Activated B cell treated with CpG ODN at 0.5 μM for 24 hours (primary cell): ENCODE measurements at places on chromosomes 16 and 17. TPM values are rescaled to one million over a fixed set of nuclear protein-coding genes. Genes with fewer than 3 reads are reported as not detected.

The PLEKHH3 gene
- 0.80 and 1.4 TPM in 2 replicates for total RNA-seq

The DHRS7C gene
- total RNA-seq, result not detected in 2 replicates

The CD300A gene
- total RNA-seq, result 0.34 and 0.71 TPM in 2 replicates

- no peak overlapping the region for H3K4me3 ChIP-seq
- H3K36me3 ChIP-seq, result no peaks in the 10 kb centered on the region
- H3K4me1 ChIP-seq, result no peaks in the 10 kb centered on the region
- no peak for DNase-seq
- H3K27ac ChIP-seq, result no peak overlapping the region
Measured at GRCh38 chr17:81111066-81111465, 54.2 kb upstream of the PVALEF start.

GRCh38 chr16:525123-525519 is 2.4 kb upstream of the CAPN15 start:
- DNase-seq, result no peak
- H3K36me3 ChIP-seq, result peaks cover 7% of the 10 kb centered on the region
- peak overlapping the region; percentile 84 for H3K27ac ChIP-seq
- no peaks in the 10 kb centered on the region for H3K27me3 ChIP-seq
- peaks cover 39% of the 10 kb centered on the region for H3K4me1 ChIP-seq
- H3K4me3 ChIP-seq, result peak overlapping the region; percentile 56

DNA sequence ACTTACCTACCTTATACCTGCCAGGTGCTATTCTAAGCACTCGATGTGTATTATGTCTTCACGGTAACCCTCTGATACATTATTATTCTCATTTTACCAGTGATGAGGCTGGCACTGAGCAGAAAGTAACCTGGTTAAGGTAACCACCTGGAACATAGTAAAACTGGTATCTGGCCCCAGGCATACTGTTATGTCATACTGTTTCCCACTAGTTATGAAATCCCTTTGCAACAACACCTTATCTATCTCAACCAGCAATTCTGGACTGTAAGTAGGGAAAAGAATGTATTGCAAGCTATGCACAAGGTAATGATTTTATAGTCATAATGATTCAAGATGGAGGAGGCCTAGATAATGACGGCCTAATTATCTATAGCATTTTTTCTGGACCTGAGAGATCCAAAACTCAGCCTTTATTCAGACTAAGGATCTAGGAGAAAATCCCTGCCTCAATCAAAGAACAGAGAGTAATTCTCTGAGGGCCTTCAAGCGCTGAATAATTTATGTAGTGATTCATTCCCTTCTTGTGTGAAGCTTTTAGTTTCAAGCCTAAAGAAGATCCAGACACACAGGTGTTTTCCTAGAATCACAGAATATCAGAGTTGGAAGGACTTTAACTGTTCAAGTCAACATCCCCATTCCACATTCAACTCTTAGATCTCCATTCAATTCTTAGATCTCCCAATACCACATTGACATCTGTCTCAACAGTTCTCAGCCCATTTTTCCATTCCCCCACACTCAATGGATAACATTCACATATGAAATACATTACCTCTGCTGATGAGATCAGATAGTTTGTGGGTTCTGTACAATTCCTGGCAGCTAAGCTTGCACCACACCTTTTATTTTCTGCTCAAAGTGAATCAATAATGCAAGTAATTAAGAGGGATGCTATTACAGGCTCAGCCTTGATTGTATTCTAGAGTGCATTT is 14.9 kb upstream of the MMD start:
- peak overlapping the region; percentile 85 for H3K27ac ChIP-seq
- DNase-seq, result no peak
- H3K27me3 ChIP-seq, result no peaks in the 10 kb centered on the region
- peak overlapping the region; percentile 57 for H3K4me3 ChIP-seq
- H3K36me3 ChIP-seq, result no peaks in the 10 kb centered on the region
- peaks cover 49% of the 10 kb centered on the region for H3K4me1 ChIP-seq

DNA sequence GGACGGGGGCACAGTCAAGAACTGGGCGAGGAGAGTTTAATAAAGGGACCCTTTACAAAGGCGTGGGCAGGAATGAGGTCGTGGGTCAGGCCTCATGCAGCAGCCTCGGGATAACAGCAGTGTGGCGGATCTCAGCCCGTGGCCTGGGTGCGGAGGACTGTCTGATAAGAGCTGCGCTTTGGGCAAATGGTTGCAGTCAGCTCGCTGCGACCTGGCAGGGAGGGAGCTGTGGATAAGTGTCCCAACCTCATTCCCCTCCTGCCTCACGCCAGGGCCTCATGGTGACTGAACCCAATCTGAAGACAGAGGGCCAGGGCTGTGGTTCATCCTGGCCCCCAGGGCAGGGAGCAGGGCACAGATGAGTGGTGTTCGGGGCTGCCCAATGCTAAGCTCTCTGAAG is 13.6 kb downstream of the SMTNL2 start:
- no peak overlapping the region for H3K4me3 ChIP-seq
- H3K36me3 ChIP-seq, result no peaks in the 10 kb centered on the region
- peaks cover 19% of the 10 kb centered on the region for H3K27me3 ChIP-seq
- no peak for DNase-seq
- H3K4me1 ChIP-seq, result peaks cover 4% of the 10 kb centered on the region

GRCh38 chr16:68283801-68284598 is 19.7 kb downstream of the SLC7A6 start:
- DNase-seq, result no peak
- peaks cover 46% of the 10 kb centered on the region for H3K36me3 ChIP-seq
- no peaks in the 10 kb centered on the region for H3K27me3 ChIP-seq
- peak overlapping the region; percentile 76 for H3K4me3 ChIP-seq
- H3K4me1 ChIP-seq, result peaks cover 84% of the 10 kb centered on the region
- peak overlapping the region; percentile 86 for H3K27ac ChIP-seq
